ENCODE measurements at places on chromosomes 7 and 10.

- no peak for DNase-seq
These were observed 96.7 kb upstream of the CABCOCO1 start for GRCh38 chr10:61565819-61566560.

GRCh38 chr7:96778263-96778662 lies 68.6 kb upstream of the SEM1 start:
- no peak for DNase-seq

- no peak for DNase-seq
These were observed 183.6 kb downstream of the TCF7L2 start for GRCh38 chr10:113133497-113134115.

GRCh38 chr7:55489552-55489951 lies 82.8 kb downstream of the VOPP1 start:
- DNase-seq = peak; percentile 56

DNA sequence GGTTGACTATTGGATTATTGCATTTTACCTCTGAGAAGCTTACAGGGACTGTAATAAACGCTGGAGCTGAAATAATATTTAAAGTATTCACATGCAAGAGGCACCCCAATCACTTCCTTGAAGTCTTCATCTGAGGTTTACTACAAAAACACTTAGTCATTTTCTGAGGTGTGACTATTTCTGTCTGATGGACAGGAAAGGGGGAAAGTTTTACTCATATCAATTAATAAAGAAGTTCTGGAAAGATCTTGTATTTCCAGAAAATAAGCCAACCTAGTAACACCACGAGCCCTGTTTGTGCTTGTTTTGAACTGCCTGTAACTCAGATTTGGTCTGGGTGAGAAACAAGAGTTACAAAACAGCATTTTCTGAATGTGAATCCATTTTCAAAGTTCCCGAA lies 63.9 kb upstream of the PRKCQ start:
- DNase-seq = no peak

DNA sequence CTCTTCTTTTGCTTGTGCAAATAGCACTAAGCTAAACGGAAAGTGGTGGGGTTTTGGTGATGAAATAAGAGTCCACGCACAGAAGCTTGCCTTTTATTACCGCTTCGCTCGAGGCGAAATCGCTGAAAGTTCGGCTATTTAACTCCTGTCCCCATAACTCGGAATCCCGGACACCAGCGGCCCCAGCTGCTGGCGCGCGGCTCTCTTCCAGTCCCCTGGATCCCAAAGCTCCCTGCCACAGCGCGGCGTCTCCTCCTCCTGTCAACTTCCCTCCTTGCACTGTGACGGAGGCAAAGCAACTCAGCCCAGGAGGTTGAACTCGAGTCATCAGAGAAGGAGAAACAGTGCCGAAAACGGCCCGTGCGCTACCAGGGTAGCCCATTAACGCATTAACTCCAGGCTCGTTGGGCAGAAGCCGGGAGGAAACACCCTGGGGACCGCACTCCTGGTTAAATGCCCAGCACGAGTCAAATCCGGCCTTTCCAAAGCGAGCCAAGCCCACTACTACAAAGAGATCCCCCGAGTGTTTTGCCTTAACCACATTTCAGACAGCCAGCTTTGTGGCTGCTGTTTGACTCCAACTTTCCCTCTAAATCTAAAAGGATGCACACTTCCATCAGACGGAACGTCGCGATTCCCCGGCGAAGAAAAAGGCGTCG lies 1.3 kb downstream of the SEMA3D start:
- DNase-seq = peak; percentile 79

GRCh38 chr7:133155146-133155545 lies 73.3 kb upstream of the CHCHD3 start:
- no peak for DNase-seq

DNA sequence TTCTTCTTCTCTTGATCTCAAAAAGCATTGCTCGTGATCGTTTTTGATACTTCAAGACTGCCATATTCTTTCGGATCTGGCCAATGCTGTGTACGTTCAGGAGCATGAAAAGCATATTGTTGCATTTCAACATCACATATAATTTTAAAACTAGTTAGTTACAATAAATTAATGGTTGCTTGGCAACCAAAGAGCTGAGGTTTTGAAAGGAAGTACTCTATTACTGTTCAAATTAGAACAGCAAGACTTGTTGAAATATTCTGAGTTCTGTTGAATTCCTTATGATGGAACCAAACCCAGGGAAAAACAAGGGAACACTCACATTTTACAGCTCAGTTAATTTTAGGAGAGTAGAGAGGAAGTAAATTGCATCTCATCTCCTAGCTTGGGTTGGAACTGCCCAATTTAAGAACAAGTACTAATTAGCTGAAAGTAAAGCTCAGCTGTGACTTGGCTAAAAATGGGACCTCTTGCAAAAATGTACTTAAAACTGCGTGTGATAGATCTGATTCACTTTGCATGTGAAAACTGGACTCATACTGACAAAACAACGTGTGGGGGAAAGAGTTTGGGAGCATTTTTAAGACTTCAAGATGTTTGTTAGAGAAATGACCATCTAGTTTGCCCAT lies 21.2 kb downstream of the OR9A2 start:
- DNase-seq = no peak

DNA sequence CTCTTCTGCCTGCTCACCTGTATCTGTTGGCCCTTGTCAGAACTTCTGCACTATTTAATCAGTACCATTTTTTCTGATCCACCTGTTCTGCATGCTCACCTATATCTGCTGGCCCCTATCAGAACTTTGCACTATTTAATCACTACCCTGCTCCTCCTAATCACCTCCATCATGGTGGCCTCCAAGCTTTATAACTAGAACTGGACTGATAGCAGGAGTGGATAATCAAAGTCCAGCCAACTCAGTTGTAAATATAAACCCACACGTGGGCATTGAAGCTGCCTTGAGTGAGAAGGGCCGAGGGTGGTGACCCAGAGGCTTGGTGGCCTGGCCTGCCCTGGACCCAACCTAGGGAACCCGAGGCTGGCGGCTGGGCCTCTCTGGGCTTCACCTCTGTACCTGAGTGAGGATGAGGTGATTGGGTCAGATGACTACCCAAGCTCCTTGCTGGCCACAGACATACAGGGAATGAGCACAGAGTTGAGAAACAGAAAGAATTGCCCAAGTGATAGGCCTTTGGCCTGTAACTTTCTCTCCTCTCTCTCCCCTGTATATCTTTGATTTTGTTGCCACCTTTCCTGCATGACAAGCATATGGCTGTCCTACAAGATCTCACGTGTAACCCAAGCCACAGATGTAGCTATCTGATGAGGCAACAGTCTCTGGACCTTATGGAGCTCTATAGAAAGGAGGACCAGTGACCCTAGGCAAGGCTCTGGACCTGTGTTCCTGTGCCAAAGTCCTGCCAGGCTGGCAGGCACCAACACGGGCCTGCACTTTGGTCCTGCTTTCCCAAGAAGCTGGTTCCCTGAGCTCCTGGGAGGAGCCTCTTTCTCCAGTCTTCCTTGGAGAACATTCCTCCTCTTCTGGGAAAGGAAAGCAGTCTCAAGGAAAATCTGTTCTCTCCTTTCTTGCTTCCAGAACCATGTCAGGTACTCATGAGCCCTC lies 23.4 kb upstream of the FAM3C start:
- no peak for DNase-seq

DNA sequence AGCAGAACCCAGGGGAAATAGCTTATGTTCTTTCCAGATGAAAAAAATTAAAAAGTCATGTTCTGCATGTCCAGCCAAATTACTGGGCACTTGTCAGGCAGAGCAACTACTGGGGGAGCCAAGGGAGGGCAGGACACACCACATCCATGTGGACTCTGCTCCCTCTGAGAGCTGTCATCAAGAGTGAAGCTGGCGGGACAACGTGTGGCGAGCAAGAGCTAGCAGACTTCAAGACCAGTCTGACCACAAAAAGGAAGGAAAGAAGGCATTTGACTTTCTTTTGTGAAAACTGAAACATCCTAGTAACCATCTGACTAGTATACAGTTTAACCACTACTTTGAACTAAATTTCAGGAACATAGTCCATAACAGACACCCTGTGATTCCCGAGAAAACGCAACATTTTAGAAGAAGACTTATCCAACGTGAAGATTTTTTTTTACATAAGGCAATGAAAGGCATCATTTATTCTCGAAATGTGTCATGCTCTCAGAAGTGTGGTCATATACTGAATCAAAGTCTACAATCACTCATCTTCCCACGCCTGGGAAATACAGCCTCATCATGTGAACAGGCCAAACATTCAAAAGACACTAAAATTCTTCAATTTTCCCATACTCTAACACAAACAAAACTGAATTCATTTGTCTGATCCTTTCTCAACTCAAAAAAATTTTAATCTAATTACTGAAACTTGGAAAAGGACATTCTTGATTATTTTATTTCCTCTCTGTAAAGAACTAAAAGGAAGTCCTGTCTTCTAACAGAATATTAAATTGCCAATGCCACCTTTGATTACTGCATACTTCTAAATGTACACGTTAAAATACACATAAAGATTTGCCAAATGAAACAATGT lies 15.5 kb downstream of the CYTH3 start:
- DNase-seq = peak; percentile 47

DNA sequence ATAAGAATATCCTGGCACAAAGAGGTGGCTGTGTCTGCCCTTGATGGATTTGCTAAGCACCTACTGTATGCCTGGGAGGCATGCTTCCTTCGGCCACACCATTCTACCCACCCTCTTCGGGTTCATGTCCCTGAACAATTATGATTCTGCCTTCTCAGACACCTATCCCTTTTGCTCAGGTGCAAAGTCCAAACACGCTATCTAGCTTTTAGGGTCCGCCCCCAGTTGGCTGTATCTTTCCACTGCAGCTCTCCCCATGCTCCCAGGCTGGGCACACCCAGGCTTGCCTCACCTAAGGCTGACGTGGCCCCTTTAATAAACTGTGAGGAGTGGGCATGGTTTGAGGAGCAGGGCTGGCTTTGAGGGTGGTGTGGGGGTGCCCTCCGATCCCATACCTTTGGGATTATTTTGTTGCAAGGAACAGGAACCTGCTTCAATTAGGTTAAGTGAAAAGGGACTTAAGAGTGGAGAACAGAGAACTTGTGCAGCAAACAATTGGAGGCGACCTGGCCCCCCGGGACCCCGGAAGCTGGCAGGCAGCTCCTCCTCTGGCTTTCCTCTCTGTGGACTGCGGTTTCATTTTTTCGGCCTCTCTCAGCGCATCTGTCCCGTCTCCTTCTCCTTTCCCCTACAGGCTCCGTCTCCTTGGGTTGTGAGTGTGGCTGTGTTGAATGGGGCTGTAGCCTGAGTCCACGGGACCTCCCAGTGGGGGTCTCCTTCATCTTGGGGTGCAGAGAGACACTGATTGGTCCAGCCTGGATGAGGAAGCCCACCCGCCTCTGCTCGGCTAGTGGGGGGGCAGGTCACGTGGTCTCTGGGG lies 3.8 kb downstream of the CLIP2 start:
- DNase-seq = no peak

DNA sequence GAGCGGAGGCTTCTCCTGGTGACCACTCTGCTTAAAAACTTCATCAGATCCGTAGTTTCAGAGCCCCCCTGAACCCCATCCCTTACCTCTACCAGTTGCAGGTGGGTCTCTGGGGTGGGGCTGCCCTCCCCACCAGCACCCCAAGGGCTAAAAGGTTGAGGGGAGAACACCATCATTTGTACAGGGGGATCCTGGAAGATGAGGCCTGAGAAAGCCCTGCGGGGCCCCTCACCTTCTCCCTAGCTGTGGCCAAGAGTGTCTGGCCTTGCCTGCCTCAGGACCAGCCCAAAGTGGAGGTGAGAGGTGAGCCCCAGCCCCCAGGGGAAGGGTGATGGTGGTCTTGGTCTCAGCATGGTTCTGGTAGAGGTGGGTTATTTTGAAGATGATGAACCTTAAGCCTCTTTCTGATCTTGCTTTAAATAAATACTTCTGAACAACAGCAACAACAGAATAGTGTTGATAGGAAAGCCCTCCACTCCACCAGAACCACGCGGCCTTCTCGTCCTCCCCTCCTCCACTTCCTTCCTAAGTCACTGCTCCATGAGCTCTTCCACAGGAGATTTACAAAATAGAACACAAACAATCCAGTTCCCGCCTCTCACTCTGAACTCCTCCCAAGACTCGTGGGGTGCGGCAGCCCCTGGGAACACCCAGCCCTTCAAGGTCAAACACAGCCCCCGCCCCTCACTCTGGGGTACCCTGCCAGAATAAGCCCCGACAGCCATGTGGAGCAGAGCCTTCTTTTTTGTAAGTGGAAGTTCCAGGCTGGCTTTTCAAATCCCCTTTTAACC lies 169.1 kb downstream of the EGFR start:
- no peak for DNase-seq

- DNase-seq = no peak
These were observed 369.5 kb downstream of the PHF14 start for GRCh38 chr7:11343136-11343535.

- no peak for DNase-seq
These were observed 16.9 kb downstream of the SNX10 start for GRCh38 chr7:26308551-26308950.

- no peak for DNase-seq
These were observed 376.8 kb downstream of the EXOC4 start for GRCh38 chr7:133629701-133630100.

DNA sequence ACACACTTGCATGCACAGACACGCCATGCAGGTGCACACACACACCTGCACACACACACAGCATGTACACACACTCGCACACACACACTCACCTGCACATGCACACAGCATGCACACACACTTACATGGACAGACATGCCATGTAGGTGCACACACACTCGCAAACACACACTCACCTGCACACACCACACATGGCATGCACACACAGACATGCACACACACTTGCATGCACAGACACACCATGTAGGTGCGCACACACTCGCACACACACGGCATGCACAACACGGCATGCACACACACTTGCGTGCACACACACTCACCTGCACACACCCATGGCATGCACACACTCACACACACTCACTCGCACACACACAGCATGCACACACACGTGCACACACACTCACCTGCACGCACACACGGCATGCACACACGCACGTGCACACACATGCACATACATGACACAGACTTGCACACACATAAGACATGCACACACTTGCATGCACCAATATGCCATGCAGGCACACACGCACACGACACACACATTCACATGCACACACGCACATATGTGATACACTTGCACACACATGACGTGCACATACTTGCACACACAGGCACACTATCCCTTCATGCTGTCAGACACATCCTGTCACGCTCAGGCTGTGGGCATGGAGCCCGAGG lies 56.8 kb downstream of the INSIG1 start:
- DNase-seq = peak; percentile 34

DNA sequence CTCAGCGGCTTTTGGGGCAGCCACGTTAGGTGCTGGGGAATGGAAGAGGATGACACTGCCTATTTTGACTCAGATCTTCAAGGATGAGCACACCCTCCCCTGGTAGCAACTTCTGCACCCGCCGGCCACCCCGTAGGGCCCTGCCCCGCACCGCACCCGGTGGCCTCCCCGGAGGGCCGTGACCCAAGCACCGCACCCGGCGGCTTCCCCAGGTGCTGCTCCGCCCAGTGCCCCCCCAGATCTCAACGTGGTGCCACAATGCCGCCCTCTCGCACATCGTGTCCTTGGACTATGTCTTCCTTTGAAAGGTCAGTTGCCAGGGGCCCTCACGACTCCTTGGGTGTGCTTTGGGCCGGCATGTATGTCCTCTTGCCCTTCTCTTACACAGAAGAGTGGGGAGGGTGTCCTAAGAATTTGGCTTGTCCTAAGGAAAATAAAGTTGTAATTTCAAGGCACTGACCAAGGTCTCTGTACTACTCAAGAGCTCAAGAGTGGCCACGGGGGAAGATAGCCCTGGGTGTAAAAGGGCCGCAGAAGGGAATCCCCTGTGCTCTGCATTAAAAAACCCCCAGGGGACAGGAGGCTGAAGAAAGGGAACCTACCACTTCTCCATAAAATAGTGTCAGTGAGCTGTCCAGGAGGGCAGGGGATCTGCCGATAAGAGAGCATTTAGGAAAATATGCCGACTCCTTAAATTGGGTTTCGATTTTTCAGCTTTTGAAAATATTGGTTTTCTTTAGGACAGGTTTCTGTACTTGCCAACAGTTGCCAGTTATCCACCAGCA lies 1.6 kb upstream of the LANCL2 start:
- peak; percentile 83 for DNase-seq
